ENCODE measurements at places on chromosomes 5 and 9.

DNA sequence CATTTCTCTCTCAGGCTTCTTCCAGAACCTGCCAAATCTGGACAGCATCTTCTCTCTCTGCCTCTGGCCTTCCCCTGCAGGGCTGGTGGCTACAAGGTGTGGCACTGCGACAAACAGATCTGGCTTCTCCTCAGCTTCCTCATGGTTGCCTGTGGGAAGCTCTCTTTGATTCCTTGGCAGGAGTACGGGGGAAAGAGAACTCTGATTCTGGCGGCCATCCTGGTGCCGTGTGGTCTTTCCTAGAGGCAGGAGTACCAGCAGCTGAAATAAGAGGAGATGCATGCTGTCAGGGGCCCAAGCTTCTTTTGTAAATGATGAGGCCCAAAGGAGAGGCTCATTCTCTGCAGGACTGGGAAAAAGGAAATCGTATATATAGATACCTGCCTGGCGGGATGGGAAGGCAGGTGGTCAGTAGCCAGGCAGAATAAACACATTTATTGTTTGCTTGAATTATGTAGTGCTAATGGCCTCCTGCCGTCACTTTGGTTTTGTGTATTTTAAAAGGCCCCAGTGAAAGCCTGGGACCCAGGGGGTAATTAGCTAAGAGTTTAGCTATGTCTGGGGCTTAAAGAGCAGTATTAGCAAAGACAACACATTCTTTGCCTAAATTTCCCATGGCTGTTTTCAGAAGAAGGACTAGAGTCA lies at the start of gene CER1:
Gene CER1, minus strand, starts transcription at position 343 of the 645 bp plus-strand sequence. Its CDS starts 61 bp downstream, at position 282.
- DNase-seq = no peak

DNA sequence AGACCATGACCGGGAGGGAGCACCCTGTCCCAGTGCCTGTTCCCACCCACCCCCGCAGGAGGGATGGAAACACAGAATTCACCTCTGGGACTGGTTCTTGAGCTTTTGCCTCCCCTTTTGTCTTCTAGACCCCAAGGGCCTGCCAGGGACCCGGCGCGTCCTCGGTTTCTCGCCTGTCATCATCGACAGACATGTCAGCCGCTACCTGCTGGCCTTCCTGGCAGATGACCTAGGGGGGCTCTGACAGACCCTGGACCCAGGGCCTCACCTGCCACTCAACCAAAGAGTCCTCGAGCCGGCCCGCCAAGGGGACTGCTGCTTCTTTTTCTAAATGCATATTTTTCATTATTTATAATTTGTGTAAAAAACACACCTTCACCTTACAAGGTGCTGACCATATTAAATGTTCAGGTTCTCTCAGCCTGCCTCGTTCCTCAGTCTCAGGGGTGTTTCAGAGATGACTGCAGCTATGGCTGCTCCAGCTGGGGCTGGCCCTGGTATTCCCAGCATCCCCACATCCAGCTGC lies 16.9 kb downstream of the CARD19 start:
- no peak for DNase-seq

DNA sequence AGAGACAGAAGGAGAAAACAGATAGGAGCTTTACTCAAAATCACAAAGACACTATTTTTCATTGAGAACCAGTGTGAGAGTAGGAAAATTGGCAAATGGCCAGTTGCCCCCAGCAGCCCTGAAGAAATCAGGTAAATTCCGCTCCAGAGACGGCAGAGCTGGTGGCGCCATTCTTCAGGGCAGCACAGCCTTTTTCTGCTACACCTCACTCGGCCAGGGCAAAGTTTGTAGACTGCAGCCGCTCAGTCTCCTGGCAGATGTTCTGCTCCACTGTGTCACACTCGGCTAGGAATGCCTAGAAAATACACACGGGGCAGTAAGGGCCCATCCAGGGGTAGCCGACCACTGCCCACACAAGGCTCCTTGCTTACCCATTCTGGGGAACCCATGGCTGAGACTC lies 9.5 kb downstream of the BAG1 start:
- no peak for DNase-seq

DNA sequence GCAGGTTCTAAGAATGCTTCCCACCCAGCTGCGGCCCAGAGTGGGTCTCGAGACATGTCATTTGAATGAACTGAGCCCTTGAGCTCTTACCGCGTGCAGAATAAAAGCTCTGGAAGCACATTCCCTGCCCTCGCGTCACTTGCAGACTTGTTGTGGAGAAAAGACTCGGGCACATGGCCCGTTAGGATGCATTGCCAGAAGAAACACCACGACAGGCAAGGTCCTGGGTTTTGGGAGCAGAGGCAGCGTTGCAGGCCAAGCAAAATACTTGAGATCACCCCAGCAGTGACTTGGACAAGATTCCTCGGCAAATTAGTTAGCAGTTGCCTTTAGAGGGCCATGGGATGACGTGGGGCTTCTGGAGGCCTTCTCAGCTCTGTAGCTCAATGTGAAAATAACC lies 170.8 kb upstream of the MSX2 start:
- DNase-seq = no peak

GRCh38 chr5:124461157-124461556 lies 285.3 kb downstream of the ZNF608 start:
- DNase-seq = no peak

DNA sequence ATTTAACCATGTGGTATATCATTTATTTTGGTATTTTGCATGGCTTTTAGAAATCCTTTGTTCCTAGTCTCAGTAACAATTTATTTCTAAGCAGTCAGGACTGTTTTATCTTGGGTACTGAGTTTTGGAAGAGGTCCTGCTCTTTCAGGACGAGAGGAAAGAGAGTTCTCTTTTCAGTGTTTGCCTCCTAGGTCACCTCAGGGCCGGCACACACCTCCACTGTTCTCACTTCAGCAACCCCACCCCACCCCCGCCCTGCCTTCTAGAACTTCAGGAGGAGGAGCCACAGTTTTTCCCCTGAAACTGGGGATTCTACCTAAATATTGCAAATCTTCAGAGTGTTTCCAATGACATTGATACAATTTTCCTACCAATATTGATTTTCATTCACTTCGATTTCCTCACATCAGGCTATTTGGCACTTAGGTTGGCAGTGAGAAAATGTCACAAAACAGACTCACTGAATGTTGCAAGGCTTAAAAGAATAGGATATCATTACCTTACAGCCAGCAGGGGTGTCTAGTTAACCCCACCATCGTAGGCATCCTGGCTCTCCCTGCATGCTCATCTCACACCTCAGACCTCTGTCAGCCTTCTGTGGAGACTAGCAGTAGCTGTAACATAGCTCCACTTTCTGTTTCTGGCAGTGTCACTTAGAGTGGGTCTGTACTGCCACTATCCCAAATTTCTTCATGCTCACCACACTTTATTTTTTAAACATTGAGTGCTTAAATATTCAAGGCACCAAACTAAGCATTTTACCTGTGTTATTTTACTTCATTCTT lies 5.4 kb downstream of the IGIP start:
- no peak for DNase-seq

GRCh38 chr5:1557114-1557873 lies 33.5 kb upstream of the LPCAT1 start:
- no peak for DNase-seq

GRCh38 chr9:135559606-135560005 lies 1.9 kb upstream of the PAEP start:
- no peak for DNase-seq

DNA sequence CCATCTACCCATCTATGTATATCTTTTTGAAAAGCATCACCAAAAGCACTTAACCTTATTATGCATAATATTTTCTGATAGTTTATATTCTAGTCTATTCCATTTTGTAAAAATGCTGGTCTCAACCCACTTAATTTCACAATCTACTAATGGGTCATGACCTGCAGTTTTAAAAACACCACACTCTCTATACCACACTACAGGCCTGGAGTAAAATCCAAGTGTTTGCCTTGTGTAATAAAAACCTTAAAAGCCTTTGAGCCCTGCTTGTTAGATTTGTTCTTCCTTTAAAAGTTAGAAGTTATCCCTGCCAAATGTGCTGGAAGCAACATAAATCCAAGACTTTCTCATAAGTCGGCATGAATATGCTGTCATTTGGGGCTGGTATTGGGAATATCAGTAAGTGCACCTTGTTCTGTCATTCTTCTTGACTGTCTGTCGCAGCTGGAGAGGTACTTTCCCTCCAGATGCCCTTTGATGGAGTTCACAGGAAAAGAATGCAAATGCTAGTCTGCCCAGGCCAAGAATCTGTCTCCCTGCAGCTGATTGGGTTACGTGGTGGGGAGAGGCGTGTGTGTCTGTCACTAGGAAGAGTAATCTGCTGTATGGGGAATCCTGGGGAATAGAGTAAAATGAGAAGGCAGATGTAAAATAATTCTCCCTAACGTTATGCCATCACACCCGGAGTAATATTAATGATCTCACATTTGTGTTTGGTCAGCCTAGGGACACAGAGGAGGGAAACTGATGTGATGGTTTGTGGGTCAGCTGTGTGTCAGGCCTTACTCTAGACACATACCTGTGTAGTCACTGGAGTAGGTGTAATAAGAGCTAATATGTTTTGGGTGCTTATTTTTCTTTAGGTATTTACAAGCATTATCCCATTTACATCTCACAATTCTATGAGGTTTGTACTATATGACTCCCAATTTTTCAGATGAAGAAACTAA lies 79.4 kb downstream of the ZNF366 start:
- DNase-seq = no peak

GRCh38 chr5:147190331-147190730 lies 44.5 kb upstream of the STK32A start:
- no peak for DNase-seq

- DNase-seq = no peak
Measured at GRCh38 chr9:14887149-14887548, 23.1 kb downstream of the FREM1 start.

DNA sequence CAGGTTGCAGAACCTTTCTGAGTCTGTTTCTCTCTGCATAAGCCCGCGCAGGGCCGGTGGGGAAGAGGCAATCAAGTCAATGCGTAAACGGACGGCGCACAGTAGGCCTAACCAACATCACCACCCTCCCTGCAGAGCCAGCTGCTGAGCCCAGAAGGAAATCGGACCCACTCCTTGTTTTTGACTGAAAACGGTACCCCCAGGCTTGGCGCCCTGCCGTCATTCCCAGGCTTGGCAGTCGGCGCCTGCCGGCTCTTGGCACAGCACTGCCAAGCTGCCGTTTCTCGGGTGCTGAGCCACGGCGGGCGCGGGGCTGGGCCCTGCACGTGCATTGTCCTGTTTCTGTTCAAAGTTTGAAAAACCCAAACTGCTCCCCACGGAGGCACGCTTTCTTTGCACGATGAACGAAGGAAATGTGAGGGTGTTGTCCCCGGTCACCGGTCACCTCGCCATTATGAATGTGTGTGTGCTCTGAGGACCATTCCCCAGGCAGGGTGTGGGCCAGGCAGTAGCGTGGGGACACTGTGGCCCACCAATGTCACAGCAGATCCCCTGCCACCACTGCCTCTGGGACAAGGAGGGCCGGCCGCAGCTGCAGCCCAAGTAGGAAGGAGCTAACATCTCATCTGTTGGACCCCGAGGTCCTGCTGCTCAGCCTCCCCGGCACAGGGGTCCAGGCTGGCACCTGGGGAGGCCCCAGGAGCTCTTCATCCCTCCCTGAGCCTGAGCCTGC lies 20.1 kb downstream of the FIBCD1 start:
- DNase-seq = no peak

- no peak for DNase-seq
Measured at GRCh38 chr9:37936965-37937364, 33.0 kb upstream of the SLC25A51 start.

DNA sequence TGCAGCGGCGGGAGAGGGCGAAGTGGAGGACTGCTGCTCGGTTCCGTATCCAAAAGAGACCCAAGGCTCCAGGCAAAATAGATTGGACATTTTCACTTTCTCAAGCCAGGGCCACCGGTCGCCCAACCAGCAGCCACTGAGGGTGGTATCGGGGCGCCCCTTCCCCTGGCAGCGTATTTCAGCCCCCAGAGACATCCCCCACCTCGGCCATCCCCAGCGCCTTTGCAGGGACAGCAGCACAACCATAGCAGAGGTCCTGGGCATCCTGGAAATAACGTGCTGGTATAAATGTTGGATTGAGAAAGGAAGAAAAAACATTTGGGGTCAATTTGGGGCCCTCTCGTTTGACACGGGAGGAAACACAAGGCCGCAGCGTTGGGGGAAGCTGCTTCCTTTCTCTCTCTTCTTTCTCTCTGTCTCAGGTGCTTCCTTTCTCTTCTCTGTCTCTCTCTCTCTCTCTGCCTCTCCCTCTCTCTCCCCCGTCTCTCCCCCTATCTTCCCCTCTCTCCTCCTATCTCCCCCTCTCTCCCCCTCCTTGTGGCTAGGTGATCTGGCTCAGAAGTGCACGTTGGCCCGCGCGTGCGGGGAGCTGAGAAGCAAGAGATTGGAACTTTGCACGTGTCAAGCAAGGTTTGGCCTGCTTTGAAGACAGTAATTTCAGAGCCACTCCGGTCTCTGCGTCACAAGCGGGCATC lies 624 bp upstream of the RETREG1 start:
- DNase-seq = no peak

- no peak for DNase-seq
Measured at GRCh38 chr5:84237126-84237525, 147.6 kb downstream of the EDIL3 start.

- DNase-seq = no peak
Measured at GRCh38 chr5:60207040-60207439, 313.5 kb upstream of the PDE4D start.

DNA sequence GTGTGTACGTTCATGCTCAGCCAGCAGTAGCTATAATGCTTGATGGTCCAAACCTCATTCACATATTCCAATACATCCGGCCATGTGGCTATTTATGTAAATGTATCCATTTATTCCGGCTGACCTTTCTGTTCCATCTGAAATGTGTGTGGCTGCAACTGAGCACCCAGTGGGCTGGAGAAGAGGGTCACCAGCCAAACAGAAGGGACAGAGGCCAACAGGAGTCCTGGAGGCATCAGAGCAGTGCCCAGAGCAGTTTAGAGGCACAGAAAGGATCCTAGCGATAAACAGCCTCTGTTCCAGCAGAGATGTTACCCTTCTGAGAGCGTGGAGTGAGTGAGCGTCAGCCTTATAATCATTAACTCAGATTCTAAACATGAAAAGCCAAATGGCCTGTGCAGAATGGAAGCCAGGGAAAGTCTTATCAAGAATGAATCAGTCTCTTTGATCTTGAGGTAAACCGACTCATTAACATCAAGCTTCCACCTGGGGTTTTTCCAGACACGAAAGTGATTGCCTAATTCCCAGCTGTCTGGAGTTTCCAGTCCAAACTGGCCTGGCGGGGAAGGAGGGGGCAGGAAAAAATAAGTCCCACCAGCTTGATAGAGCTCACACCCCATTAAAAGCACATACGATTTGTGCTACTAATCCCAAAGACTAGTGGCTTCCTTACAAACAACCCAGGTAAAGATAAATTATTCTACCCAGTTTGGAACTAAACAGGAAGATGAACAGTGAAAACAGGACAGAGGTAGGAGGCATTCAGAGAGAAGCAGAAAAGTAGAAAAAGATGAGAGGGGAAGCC lies 55.7 kb downstream of the SUSD1 start:
- DNase-seq = no peak

Data from AML-193 (cell line).